ENCODE measurements at places on chromosomes 4 and X.

DNA sequence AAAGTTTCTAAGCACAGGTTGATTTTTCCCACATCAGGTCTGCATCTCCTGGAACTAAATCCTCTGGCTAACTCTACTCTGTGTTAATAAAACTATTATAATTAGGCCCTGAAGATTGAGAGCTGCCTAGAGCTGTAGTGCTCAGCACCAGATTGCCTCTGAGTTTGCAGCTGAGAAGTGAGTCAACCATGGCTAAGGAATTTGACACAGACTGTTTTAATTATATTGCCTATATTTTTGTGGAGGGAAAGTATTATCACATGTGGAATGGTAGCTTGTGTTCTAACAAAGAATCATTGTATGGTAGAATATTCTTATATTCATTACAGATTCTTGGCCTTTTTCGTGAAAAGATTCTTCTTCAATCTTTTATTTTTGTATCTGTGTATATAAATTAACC is 1907.6 kb upstream of the TENM3 start:
- DNase-seq, result no peak

DNA sequence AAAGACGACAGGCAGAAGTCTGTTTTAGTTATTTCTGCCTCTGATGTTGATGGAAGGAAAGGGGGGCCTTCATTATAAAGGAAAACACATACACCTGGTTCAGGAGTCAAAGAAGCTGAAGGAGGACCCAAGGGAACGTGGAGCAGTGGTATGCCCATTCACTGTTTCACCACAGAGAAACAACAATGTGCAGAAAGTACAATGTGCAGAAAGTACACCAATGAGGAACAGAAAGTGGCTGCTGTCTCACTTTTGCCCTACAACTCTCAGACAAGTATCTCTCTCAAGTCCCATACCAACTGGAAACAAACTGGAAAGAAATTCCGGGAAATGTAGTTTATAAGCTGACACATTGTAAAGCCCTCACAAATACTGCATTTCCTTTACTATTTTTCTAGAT is 564.5 kb downstream of the TRAM1L1 start:
- DNase-seq, result no peak

GRCh38 chr4:54661686-54662085 is 3.9 kb downstream of the KIT start:
- DNase-seq, result no peak

DNA sequence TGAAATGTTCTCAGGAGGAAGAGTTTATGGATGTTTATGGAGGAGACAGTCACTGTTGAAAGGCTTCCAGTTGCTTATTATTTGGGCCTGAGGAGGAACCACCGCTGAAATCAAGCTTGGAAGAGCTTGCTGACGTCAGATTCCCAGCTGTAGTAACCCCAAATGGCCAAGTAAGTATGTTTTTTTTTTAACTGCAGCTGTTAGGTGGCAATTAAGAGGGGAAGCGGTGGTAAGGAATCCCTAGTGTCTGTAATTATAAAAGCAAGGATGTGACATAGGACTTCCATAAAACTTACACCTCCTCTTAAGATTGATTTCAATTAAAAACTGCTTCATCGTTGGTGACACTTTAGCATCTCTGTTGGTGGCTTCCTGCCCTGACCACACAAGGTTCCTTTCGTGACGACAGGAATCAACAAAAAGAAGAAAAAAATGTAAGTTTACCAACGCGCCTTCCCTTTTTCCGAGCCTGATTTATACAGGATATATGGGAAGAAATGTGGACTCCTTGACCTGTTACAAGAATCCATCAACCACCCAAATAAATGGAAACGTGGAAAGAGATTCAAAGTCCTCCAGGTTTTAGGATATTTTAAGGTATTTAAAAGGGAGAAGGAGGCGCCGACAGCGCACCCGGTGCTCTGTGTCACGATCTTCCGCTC is 884 bp downstream of the RELL1 start:
- no peak for DNase-seq

DNA sequence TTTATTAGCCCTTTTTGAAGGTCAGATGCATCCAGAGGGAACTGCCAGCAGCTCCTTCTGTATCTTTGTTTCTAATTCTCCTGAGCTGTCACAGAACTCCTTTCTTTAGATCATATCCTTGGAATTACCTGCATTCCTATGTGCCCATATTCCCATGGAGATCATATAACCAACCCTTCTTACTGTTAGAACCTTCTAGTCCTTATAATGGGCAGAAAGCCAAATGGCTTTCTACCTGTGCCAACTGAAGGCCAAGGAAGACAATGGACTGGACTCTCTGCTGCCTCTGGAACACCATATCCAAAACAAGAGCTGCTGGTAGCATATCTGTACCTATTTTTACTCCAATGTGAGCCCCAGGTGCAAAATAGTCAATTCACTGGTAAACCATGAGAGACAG is 60.7 kb downstream of the TBC1D9 start:
- DNase-seq, result no peak

- no peak for DNase-seq
These were observed 95.2 kb upstream of the LNX1 start for GRCh38 chr4:53686521-53686920.

- DNase-seq, result no peak
These were observed 55.1 kb downstream of the ENPP6 start for GRCh38 chr4:184162596-184162995.

- DNase-seq, result no peak
These were observed 79.1 kb downstream of the AMOT start for GRCh38 chrX:112761242-112762207.

- DNase-seq, result no peak
These were observed 11.8 kb upstream of the FGF13 start for GRCh38 chrX:138723301-138723700.

DNA sequence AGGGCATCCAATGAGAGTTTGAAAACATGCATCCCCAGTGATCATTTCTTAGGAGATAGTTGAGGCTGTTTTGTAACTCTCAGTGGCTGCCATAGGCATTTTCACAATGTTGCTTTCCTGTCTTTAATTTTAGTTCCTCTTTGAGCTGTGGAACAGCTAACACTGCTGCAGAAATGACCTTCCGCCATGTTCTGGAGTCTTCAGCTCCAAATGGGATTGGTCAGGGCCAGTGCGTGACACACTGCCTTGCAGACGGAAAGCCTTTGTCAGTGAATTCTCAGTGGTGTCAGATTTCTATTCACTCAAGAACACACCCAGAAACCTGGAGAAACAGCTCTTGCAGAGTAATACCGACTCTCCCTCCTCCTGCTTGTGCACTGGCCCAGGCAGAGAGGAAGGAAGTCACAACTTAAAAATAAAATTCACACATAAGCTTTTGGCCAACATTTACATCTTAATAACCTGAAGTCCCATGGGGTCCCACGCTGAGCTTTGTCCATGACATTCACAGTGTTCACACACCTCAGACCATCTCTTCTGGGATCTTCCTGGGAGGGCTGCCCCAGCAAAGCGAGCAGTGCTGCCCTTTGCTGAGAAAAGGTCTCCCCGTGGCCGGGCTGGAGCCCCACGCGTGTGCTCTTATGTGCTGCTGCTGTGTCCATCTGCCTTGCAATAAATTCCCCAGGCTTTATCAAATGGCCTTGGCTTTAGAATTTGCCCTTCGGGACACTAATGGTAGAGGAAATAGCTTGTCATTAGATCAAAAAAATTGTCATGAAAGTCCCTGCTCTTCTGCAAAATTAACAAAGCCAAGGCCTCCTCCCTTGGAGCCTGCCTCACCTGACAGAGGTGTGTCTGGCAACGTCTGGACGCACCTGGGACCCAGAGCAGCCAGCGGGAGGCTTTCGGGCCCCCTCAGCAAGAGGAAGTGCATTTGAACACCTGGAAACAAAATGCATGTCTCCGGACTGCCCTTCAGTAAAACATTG is 126.8 kb downstream of the IRF2 start:
- no peak for DNase-seq

- DNase-seq, result no peak
These were observed 34.2 kb upstream of the ATRX start for GRCh38 chrX:77820091-77820727.

DNA sequence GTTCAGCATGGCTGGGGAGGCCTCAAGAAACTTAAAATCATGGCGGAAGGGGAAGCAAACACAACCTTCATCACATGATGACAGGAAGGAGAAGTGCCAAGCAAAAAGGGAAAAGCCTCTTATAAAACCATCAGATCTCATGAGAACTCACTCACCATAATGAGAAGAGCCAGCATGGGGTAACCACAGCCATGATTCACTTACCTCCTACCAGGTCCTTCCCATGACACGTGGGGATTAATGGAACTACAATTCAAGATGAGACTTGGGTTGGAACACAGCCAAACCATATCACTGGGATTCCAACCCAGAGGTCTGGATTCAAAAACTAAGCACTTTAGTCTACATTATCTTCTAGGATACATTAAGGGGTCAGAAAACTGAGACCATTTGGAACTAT is 609.6 kb upstream of the SPANXN1 start:
- no peak for DNase-seq

Data from WERI-Rb-1 (cell line).